ENCODE measurements at places on chromosomes 6 and 20.

GRCh38 chr20:51393571-51393970 is 148.9 kb downstream of the NFATC2 start:
- no peak for DNase-seq

- no peak for DNase-seq
Observed at GRCh38 chr6:37085198-37085597, 79.7 kb downstream of the FGD2 start.

DNA sequence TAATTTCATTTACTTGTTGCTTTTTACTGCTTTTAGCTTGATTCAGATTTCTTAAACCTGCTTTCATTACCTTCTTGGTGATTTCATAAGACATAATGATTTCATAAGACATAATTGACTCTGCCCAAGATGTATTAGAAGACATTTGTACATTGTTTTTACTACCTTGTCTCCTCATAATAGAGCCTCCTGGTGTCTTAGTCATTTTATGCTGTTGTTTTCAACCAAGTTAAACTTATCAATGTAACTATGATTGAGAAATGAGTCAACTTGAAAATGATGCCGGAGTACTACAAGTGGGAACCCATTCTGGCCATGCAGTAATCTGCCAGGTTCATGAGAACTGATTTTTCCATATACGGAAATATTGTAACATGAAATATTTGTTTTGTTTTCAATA is 573.6 kb downstream of the MMUT start:
- no peak for DNase-seq

DNA sequence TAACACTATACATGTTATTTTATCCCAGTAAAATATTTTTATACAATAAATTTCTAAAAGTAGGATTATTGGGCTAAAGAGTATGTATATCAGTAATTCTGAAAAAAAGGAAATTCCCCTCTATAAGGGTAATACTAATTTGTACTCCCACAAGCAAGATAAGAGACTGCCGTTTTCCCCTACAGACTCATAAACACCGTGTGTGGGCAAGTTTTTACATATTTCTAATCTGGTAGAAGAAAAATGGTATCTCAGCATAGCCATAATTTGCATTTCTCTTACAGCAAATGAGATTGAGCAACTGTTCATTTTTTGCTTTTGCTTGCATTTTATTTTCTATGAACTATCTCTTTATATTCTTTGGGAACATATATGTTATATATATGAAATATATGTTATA is 26.0 kb upstream of the MYMX start:
- peak; percentile 57 for DNase-seq

- DNase-seq = no peak
Observed at GRCh38 chr20:61399433-61399832, 147.4 kb downstream of the CDH4 start.

GRCh38 chr20:50194831-50195523 is 4.3 kb downstream of the CEBPB start:
- peak; percentile 12 for DNase-seq

- no peak for DNase-seq
Observed at GRCh38 chr20:19807191-19807945, 49.3 kb downstream of the RIN2 start.

DNA sequence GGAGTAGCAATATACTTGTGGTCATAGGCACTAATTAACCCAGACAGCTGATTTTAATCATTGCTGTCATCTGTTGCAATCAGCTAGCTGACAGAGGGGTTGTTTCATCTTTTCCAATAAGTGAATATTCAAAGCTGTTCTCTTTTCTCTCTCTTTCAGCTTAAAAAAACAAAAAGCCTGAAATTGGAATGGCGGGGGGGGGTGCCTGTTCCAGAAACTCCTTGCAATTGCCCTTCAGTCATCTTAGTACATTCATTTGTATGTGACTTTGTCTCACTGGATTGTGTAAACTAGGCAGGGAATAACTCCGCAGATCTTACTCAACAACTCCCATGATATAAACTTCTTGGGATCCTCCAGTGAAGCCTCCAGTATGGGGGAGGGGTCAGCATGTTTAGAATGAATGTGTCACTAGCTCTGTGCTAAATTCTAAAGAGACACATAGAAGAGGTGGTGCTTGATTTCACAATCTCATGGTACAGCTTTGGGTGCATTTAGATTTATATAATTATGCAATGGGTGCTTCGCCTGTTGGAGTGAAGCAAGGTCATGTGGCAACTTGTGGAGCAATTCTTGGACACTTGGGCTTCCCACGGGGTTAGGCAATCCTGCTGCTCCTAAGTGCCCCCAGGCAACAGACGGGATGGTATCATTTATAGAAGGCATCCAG is 40.1 kb downstream of the SLC24A3 start:
- peak; percentile 66 for DNase-seq

DNA sequence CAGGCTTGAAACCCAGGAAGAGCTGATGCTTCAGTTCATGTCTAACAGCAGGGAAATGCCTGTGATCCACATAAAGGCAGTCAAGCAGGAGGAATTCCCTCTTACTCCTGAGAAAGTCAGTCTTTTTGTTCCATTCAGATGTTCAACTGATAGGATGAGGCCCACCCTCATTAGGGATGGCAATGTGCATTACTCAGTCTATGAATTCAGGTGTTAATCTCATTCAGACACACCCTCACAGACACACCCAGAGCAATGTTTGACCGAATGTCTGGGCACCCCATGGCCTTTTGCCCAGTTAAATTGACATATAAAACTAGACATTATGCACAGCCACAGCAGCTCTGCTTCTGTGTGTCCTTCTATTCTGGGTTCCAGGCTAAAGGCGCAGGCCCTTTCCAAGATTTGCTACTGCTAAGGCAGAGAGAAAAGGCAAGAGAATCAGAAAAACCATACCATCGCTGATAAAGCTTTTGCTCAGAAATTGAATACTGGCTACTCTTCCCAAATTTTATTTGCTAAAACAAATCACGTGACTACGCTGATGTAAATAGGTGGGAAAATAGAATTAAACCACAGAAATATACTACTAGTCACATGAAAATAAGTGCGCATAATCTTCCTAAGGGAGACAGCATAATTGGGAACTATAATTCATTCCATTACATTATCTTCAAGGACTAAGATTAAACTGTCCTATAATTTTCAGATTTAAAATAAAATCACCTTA is 625.0 kb upstream of the MAN1A1 start:
- no peak for DNase-seq

GRCh38 chr20:7285918-7286556 is 518.6 kb downstream of the BMP2 start:
- DNase-seq = peak; percentile 82

- no peak for DNase-seq
Observed at GRCh38 chr6:37540390-37540789, 40.7 kb upstream of the CCDC167 start.

- peak; percentile 68 for DNase-seq
Observed at GRCh38 chr6:52839124-52840055, 1.2 kb downstream of the GSTA5 start.

DNA sequence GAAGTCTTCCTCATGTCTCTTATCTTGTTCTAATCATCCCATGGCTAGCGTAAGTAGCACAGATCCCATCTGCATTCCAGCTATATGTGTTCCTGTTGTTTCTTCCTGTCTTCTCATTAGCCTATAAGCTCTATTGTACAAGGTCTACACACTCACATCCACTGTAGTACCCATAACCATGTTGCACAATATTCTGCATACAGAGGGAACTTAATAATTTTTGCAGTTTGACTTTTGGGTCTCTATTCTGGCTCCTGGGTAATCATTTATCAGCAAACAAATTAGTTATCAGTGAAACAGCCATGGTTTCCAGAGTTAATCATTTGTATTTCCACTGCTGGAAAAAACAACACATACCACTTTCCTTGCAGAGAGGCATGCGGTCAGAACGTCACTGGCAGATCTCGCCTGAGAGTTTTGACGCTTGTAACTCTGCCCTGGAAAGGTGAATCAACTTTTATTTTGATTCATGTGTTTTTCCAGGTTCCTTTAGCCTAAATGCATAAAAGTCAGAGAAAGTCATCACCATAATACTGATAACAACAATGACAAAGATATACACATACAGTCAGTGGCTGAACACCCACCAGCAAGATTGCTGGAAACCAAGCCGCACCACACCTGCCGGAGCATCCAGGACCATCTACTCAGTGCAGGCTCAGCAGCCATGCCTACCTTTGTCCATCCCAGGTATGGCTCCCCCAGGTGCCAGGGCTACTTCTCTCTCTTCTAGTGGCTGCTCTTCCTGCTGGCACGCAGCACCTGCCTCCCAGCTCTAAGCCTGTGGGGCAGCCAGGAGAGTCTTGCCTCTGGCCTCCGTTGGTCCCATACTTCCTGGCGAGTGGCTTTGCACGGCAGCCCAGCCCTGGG is 158.2 kb downstream of the QRSL1 start:
- no peak for DNase-seq

DNA sequence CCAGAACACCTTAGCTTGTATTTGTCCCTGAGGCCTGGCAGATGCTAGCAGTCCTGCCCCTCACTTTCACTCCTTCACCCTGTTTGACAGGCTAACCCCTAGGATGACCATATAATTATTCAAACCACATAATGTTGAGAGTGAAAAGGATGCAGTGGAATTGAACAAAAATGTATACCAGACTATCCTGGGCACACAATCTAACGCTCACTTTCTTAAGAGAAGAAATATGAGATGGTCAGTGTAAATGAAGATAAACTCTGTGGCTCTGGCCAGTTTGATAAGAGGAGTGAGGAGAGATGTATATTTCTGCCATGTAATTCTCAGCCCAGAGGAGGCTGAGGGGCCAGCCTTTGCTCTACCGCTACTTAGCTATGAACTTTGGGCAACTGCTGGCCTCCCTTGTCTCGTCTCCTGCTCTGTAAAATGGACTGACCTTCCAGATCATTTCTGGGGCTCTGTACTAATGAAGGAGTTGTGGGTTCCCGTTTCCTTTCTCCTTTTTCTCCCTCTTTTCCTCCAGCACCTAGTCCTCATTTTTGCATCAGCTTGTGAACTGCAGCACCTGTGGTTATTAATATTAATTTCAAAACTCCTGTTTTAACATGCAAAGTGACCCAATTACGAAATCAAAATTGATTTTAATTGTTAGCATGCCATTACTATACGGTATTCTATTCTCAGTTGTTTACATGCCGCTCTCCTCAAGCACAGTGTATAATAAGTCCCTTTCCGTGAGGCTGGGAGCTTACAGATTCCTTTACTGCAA is 92.5 kb upstream of the IYD start:
- no peak for DNase-seq

GRCh38 chr6:30515944-30516753 is 26.8 kb downstream of the HLA-E start:
- DNase-seq = peak; percentile 98

- no peak for DNase-seq
Observed at GRCh38 chr6:44432227-44432626, 44.7 kb downstream of the CDC5L start.

GRCh38 chr6:44762496-44762895 is 375.0 kb downstream of the CDC5L start:
- no peak for DNase-seq

- no peak for DNase-seq
Observed at GRCh38 chr20:49810491-49811190, 2.0 kb upstream of the SLC9A8 start.

- no peak for DNase-seq
Observed at GRCh38 chr6:108796875-108797274, 51.3 kb upstream of the ARMC2 start.

DNA sequence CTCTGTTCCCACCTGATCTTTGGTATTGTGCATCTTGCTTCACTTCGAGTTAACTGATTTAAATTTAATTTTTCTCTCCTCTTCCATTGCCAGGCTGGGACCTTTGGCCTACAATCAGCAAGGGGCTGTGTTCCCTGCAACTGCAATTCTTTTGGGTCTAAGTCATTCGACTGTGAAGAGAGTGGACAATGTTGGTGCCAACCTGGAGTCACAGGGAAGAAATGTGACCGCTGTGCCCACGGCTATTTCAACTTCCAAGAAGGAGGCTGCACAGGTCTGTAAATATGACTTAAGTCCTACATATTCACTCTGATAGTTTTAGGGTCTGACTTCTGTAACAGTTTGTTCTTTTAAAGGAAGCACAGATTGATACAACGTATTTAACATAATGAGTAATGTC is 412.4 kb downstream of the ARHGAP18 start:
- no peak for DNase-seq

DNA sequence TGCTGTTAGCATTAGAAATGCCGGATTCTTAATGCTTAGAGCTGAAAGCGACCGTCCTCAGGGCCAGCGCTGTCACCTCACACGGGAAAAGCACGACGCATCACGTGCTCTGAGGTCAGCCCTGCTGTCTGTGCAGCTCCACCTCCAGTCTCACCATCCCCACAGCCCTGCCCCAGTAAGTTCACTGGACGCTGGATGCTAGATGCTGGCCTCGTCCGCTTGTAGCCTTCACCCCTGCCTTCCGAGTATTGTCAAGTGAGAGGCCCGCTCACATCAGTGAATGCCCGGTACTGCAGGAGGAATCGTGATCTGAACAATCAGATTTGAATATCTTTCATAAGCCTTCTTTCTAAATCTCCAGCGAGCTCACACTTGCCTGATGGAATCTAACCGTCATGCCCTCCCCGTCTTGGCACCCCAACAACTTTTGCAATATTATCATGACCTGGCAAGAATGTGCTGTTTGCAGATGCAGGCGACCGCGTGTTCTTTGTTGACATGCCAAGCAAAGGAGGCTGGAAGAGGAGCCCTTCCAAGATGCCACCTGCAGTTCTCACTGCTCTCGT is 64.9 kb downstream of the DLL1 start:
- no peak for DNase-seq

DNA sequence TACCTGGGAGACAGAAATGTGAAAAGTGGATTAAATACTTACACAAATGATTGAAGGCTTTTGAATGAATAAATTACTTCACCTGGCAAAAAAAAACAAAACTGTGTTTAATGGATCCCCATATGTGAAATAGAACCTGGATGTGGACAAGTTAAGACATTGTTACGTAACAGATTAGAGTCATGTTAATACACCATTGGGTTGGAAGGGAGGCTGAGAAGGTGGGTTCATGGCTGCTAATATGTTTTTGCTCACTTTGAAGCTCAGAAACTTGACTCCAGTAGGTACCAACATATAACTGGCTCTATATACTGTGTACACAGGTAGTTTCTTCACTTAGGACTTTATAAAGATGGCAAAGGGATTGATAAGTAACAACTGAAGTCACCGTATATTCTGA is 21.4 kb upstream of the TENT5A start:
- DNase-seq = no peak

GRCh38 chr20:22341508-22341907 is 242.9 kb downstream of the FOXA2 start:
- DNase-seq = no peak

DNA sequence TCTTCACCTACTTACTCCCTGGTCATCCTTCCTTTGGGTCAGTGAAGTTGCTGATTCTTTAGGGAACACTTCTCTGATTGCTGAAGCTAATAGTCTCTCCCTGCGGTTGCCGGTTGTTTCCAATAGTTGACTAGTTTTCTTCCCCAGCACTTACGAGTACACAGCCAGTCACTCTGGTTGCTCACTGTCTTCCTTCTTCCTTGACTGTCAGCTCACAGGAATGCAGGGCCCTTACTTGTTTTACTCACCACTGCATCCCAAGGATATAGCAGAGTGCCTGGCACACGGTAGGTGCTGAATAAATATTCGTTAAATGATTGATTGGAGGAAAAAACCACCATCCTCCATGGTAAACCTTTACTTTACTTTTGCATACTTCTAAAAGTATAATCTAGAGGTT is 345.0 kb downstream of the QKI start:
- no peak for DNase-seq

- DNase-seq = no peak
Observed at GRCh38 chr6:46990031-46990644, 52.0 kb downstream of the ADGRF1 start.

- no peak for DNase-seq
Observed at GRCh38 chr20:49346682-49347081, 68.8 kb upstream of the ZNFX1 start.
